ENCODE measurements at places on chromosomes 12 and 14.
A peak's percentile ranks its signal among the peaks of the same experiment; 100 is the strongest.

DNA sequence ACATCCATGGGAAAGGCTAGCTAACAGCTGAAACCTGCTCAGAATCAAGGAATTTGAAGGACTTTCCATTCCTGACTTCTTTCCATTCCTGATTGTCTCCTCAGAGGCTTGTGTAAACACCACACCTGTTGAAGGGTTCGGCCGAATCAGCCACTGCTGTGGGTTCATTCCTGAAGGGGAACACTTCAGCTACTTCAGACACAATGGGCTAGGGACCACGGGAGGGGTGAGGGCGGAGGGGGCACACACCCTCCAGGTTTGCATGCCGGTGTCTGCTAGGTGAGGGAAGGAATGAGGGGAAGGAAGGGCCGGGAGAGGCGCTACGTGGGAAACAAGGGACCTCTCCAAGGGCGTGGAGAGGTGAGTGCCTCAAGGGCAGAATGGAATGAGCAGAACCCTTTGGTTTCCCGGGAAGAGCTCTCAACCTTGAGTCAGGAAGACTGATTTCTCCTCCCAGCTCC is 1.3 kb downstream of the GPRC5A start:
- no peak for DNase-seq

DNA sequence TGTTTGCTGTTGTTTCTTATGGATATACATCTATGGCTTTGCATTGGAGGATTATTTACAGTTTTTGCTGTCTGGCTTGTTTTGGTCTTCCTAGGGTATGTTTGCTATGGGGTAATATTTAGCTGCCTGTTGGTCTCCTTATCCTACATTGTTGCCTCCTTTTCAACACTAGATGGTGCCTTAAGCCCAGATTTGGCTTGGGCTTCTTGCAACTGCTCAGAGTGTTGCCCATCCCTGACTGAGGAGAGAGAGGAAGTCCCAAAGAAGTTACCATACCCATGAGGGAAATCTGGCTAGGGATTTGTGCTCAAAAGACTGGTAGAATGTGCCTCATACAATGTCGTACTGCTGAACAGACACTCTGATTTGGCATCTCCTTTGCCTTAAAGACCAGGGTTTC is 94.6 kb upstream of the MUCL1 start:
- no peak for DNase-seq

DNA sequence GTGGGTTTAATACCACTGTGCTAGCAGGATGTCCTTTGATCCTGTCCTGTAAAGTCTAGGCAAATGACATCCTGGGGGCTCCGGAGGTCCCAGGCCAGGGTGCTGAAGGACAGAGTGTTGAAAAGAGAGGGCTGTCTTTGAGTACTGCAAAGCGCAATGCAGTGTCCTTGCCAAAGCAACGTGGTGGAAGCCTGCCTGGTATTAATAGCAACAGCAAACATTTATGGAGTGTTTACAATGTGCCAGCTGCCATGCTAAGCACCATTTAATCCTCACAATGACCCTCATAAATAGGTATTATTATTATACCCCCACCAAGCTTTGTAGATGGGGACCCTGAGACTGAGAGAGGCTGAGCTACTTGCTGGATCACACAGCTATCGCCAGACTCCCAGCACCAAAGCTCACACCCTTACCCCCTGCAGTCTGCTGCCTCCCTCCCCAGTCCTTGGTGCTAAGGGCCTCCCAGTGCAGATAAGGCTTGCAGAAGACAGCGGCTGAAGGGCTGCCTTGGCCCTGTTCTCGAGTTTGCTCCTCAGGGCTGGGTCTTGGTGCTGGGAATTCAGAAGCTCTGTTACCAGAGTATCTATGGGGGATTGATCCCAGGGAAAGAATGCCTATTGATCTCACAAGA is 427.7 kb downstream of the FUT8 start:
- no peak for DNase-seq

DNA sequence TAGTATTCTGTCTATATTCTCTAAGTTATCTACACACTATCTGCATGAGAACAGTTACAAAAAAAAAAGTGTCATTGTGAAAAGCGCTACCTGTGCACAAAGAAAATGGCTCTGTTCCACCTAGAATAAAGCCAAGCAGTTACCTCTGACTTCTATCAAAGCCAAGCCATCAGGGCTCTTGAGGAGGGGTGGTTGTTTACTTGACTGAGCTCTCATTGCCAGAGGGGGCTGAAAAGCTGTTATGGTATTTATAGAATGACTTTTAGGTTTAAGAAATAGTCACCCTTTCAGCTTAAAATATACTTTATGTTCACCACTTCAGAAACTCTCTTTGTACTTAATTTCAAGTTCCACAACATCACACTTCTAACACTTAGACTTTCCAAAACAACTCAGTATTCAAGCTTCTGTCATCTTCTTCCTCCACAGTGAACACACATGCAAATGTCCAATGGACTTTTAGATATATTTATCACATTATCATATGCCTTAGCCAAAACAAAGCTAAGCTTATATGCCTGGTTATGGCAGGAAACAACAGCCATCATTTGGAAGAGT is 7.5 kb downstream of the ITPR2 start:
- no peak for DNase-seq

GRCh38 chr14:78989221-78989620 is 819.0 kb downstream of the NRXN3 start:
- no peak for DNase-seq

DNA sequence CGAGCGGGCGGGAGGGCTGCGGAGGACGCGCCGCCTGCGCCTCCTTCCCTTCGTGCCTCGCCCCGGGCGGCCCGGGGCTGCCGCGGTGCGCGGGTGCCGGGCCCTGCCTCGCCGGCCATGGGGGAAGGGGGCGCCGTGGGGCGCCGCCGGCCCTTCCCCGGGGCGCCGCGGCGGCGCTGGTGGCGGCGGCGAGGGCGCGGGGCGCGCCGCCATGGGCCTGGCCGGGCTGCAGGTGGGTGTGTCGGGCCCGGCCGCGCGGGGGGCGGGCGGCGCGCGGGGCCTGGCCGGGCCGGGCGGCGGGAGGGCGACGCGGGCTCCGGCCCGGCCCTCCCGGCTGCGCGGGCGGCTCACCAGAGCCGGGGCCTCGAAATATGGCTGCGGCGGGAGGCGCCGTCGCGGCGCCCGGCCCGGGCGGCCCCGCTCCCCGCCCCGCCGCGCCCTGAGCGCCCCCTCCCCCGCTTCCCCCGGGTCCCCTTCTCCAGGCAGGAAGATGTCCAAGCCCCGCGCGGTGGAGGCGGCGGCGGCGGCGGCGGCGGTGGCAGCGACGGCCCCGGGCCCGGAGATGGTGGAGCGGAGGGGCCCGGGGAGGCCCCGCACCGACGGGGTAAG is 5.1 kb downstream of the KMT5A start:
- no peak for DNase-seq

- DNase-seq: no peak
These were observed 4.9 kb upstream of the NOP2 start for GRCh38 chr12:6573001-6573400.

GRCh38 chr12:96093543-96094196 is 58.3 kb upstream of the LTA4H start:
- DNase-seq: no peak

- DNase-seq: no peak
These were observed 148.8 kb downstream of the TMEM30B start for GRCh38 chr14:61132336-61132735.

GRCh38 chr14:34348592-34348991 is 113.4 kb downstream of the SPTSSA start:
- no peak for DNase-seq

- no peak for DNase-seq
These were observed 180.9 kb downstream of the RAD51B start for GRCh38 chr14:68000511-68000910.

- DNase-seq: no peak
These were observed 22.4 kb downstream of the P2RX2 start for GRCh38 chr12:132640936-132641335.

- DNase-seq: no peak
These were observed 39.8 kb downstream of the ELK3 start for GRCh38 chr12:96233939-96234461.

DNA sequence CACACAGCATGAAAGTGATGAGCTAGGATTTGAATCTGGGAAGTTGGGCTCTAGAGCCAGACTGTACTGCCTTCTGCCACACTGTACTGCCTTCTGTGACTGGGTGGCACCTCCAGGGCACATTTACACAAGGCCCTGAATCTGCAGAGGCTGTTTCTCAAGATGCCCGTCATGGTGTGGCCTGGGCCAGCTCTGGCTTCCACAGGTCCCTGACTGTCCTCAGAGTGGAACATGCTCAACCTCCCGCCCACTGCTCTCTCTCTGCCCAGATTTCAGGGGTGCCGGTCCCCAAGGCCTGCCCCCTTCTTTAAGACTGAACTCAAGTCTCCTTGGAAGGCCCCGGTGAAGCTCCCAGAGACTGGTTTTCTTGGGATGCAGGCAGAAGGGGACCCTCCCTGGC is 50.2 kb downstream of the C14orf132 start:
- no peak for DNase-seq

DNA sequence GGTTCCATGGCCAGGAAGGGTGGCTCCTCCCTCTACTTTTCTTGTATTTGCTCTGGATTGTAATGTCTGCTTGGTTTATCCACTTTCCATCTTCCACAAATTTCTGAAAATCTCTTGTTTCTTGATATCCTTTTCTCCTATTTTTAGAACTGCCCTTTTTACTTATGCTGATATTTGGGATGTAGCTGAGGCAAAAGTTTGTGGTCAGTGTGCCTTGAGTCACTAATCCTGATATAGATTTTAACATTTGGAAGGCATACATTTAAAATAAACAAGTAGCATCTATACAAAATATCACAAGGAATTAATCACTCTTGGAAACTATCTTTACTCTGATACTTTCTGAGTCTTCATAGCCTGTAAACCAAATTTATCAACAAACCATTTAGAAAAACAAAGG is 11.0 kb downstream of the GRIP1 start:
- no peak for DNase-seq

DNA sequence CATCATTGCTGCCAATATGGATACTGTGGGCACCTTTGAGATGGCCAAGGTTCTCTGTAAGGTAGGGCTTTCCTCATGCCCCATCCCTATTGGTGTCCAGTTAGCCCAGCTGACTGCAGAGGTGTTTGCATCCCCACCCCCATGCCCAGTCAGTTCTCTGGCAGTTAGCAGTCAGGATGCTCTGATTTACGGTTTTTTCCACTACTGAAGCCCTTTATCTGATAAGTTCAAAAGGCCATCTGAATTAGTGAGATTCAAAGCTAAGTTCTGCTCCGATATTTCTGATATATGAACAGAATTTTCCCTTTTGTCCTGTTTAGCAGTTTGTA is 773 bp downstream of the GMPR2 start:
- DNase-seq: no peak

DNA sequence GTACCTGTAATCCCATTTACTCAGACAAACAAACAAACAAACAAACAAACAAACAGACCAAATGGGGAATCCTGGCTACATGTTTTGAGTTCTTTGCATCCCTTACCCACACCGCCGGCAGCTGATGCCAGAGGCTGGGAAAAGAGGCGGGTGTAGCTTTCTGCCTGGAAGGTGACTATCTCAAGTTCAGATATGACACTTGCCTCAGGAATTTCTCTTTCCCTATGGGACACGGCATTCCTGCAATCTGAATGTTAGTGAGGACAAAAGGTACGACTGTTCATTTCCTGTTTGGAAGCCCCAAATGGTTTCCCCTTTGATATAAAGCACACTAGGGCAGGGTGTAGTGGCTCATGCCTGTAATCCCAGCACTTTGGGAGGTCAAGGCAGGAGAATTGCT is 2.9 kb downstream of the MYL2 start:
- DNase-seq: no peak

- DNase-seq: peak; percentile 20
These were observed 830 bp downstream of the PPP4R3A start for GRCh38 chr14:91509083-91509877.

DNA sequence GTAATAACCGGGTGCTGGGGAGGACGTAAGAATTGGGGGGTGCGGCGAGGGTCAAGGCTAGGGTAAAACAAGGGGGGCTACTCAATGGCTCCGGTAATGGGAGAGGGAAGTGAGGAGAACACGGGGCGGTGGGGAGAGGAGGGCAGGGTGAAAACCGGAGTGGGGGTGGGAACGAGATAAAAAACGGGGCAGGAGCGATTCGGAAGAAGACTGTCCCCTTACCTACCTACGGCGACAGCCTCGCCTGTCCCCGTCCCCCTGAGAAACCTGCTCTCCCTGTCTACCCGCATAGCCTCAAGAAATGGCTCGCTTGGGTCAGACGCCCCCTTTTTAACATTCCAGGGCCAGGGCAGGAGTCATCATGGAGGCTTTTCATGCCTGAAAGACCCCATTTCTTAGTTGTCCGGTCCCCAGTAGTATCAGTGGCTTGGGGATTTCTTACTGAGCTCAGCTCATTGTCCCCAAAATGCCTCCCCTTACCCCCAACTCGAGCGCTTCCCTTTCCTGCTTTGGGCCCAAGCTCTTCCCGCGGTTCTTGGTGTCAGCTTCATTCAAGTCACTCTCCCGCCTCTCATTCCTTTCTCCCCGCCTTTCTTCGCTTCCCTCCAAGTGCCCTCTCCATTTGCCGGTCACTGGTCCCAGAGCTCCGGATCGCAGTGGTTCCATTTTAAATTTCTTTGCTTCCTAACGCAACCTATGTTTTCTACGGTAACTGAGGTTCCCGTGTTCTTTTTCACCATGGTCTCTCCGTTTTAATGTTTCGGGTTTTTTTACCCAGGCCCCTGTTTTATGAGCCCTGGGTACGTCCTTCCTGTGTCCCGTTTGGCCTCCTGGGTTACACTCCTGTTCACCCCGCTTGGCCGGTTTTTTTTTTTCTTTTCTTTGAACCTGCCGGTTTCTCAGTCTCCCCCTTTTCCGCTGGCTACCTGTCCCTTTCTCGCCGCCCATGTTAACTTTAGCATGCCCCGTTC is 1.2 kb upstream of the WSB2 start:
- DNase-seq: no peak

DNA sequence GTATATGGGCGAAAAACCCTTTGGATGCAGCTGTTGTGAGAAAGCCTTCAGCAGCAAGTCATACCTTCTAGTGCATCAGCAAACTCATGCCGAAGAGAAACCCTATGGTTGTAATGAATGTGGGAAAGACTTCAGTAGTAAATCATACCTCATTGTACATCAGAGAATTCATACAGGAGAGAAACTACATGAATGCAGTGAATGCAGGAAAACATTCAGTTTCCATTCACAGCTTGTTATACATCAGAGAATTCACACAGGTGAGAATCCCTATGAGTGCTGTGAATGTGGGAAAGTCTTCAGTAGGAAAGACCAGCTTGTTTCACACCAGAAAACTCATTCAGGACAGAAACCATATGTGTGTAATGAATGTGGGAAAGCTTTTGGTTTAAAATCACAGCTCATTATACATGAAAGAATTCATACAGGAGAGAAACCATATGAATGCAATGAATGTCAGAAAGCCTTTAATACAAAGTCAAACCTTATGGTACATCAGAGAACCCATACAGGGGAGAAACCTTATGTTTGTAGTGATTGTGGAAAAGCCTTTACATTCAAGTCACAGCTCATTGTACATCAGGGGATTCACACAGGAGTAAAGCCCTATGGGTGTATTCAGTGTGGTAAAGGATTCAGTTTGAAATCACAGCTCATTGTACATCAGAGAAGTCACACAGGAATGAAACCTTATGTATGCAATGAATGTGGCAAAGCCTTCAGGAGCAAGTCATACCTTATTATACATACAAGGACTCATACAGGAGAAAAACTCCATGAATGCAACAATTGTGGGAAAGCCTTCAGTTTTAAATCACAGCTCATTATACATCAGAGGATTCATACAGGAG is 21.4 kb downstream of the ZNF268 start:
- no peak for DNase-seq
